Endodermal cell (in vitro differentiated cells): ENCODE measurements at places on chromosomes 16 and 17. TPM values are rescaled to one million over a fixed set of nuclear protein-coding genes. Genes with fewer than 3 reads are reported as not detected.

Gene GPR139
- not detected in 2 replicates for total RNA-seq

Gene PLA2G10
- 0.53 TPM in 1 of 3 replicates, not detected in the others for total RNA-seq

Gene KRT36
- not detected in 2 replicates for total RNA-seq

Gene PPL
- 43.5 and 48.5 TPM in 2 replicates for total RNA-seq

Gene NXPH3
- total RNA-seq: 2.7 and 3.0 TPM in 2 replicates

Gene FHOD1
- 44.4 to 56.3 TPM (median 51.7 TPM) in 3 replicates for total RNA-seq

Gene CD300E
- 1.3 and 1.5 TPM in 2 replicates for total RNA-seq

Gene CCL7
- not detected in 3 replicates for total RNA-seq

Gene ABCA9
- total RNA-seq: not detected in 2 replicates

Gene PRKCA
- 8.8 to 14.6 TPM (median 13.5 TPM) in 3 replicates for total RNA-seq

Gene GCGR
- total RNA-seq: 0.52 TPM in 1 of 3 replicates, not detected in the others

Gene RNF222
- total RNA-seq: not detected in 2 replicates

Gene ITGB3
- total RNA-seq: 0.51 to 1.1 TPM (median 0.61 TPM) in 3 replicates

Gene KRT34
- not detected in 2 replicates for total RNA-seq

Gene CMIP
- 58.7 and 64.7 TPM in 2 replicates for total RNA-seq

Gene CARD14
- 0.42 TPM in 1 of 3 replicates, not detected in the others for total RNA-seq

Gene SLFN14
- not detected in 3 replicates for total RNA-seq

Gene LAT
- 5.1 and 6.1 TPM in 2 replicates for total RNA-seq

Gene MYH2
- 0.86 and 0.99 TPM in 2 replicates for total RNA-seq

Gene C17orf58
- 13.2 to 32.3 TPM (median 14.0 TPM) in 3 replicates for total RNA-seq

Gene IL17C
- total RNA-seq: 0.35 TPM in 1 of 3 replicates, not detected in the others

Gene IRF8
- total RNA-seq: 0.50 to 0.75 TPM in 2 of 3 replicates, not detected in the other

Gene FBXW10
- not detected in 3 replicates for total RNA-seq

Gene MYL4
- total RNA-seq: 15.5 to 19.5 TPM (median 17.0 TPM) in 3 replicates

Gene KRTAP29-1
- total RNA-seq: not detected in 3 replicates

Gene DNASE1L2
- 1.3 and 1.5 TPM in 2 replicates for total RNA-seq

Gene FBXL20
- total RNA-seq: 17.4 and 18.1 TPM in 2 replicates

Gene TLCD2
- total RNA-seq: 1.8 TPM in 2 replicates

Gene HOXB9
- not detected in 2 replicates for total RNA-seq

Gene OTOP3
- not detected in 3 replicates for total RNA-seq

Gene CALB2
- total RNA-seq: 0.20 TPM in 1 of 2 replicates, not detected in the other

Gene TMC8
- total RNA-seq: 1.1 to 3.0 TPM (median 2.0 TPM) in 3 replicates

Gene SLC35B1
- 80.5 and 82.7 TPM in 2 replicates for total RNA-seq

Gene SLC22A31
- 9.7 and 11.4 TPM in 2 replicates for total RNA-seq

Gene CCL2
- total RNA-seq: 61.4 to 321 TPM (median 71.2 TPM) in 3 replicates

Gene KRT28
- not detected in 2 replicates for total RNA-seq

Gene FGF11
- 8.8 to 108 TPM (median 9.0 TPM) in 3 replicates for total RNA-seq

Gene SLC16A6
- total RNA-seq: 0.17 to 1.5 TPM (median 0.58 TPM) in 3 replicates

Gene HOXB6
- total RNA-seq: not detected in 3 replicates

Gene HBA2
- 0.95 and 1.2 TPM in 2 replicates for total RNA-seq

Gene FKBP10
- 151 and 179 TPM in 2 replicates for total RNA-seq

Gene MYH1
- not detected in 3 replicates for total RNA-seq

Gene AURKB
- total RNA-seq: 90.5 and 91.9 TPM in 2 replicates

Gene USP6
- 0.13 and 0.25 TPM in 2 replicates for total RNA-seq

Gene HOXB1
- total RNA-seq: not detected in 2 replicates

Gene CHTF8
- total RNA-seq: 142 and 145 TPM in 2 replicates

Gene NT5M
- total RNA-seq: 5.5 and 6.5 TPM in 2 replicates

Gene CSH1
- not detected in 3 replicates for total RNA-seq

Gene RBFOX1
- total RNA-seq: 1.7 to 3.3 TPM (median 2.6 TPM) in 3 replicates

Gene NTN1
- total RNA-seq: 40.0 and 40.4 TPM in 2 replicates

Gene HS3ST3B1
- 4.5 and 5.6 TPM in 2 replicates for total RNA-seq

Gene RNF112
- total RNA-seq: 1.1 to 1.7 TPM (median 1.2 TPM) in 3 replicates

Gene TEKT5
- total RNA-seq: 0.31 to 0.92 TPM (median 0.53 TPM) in 3 replicates

Gene EFNB3
- 14.1 and 15.0 TPM in 2 replicates for total RNA-seq

Gene NEURL4
- 27.2 to 51.3 TPM (median 42.8 TPM) in 3 replicates for total RNA-seq

Gene TMEM238L
- total RNA-seq: not detected in 2 replicates
